ENCODE measurements at places on chromosomes 4 and X. TPM values are rescaled to one million over a fixed set of nuclear protein-coding genes. Genes with fewer than 3 reads are reported as not detected.

Gene MMGT1
- 11.1 TPM for total RNA-seq

DNA sequence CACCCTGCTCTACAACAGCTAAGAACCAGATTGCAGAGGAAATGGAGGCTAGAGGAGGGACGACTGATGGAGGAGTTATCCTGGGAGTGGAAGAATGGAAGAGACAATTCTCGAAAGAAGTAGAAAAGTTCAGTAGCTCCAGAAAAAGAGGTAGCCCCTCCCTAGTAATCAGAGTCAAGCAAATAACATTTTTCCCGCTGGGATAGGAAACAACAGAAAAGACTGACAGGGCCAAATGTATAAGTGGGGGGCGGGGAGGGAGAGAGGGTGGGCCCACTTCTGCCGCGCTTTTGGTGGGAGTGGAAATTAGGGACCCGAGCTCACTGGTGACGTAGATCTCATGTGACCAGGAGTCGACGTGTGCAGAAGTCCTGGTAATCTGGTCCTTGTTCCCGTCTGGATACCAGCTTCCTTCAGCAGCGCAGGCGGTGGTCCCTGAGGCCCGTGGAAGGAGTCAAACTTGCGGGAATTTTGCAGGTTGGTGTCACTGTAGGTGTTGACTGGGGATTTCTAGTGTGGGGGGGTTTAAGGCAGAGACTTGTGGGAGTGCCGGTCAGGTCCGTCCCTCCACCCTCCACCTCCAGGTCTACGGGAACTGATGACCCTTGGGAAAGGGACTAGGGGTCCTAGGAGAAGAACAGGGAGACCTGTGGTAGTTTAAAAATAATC is at the start of gene TCEAL9:
Gene TCEAL9, plus strand, starts transcription at position 377 of the 669 bp plus-strand sequence. CDS start 1,179 bp downstream, outside the sequence.
- no peaks in the 10 kb centered on the region for H3K36me3 ChIP-seq
- peak; percentile 94 for DNase-seq
- H3K4me1 ChIP-seq, result no peaks in the 10 kb centered on the region

Gene SHROOM4
- total RNA-seq, result 8.3 TPM

Gene MAML3
- total RNA-seq, result 13.4 TPM

Gene SLIT2
- 5.8 TPM for total RNA-seq

- no peaks in the 10 kb centered on the region for H3K27me3 ChIP-seq
- H3K27ac ChIP-seq, result no peak overlapping the region
- no peak overlapping the region for H3K4me3 ChIP-seq
- no peaks in the 10 kb centered on the region for H3K36me3 ChIP-seq
These were observed 7.0 kb upstream of the AMTN start for GRCh38 chr4:70511365-70511764.

Gene PCDH10
- 9.4 TPM for total RNA-seq

Gene ADRA2C
- total RNA-seq, result not detected

DNA sequence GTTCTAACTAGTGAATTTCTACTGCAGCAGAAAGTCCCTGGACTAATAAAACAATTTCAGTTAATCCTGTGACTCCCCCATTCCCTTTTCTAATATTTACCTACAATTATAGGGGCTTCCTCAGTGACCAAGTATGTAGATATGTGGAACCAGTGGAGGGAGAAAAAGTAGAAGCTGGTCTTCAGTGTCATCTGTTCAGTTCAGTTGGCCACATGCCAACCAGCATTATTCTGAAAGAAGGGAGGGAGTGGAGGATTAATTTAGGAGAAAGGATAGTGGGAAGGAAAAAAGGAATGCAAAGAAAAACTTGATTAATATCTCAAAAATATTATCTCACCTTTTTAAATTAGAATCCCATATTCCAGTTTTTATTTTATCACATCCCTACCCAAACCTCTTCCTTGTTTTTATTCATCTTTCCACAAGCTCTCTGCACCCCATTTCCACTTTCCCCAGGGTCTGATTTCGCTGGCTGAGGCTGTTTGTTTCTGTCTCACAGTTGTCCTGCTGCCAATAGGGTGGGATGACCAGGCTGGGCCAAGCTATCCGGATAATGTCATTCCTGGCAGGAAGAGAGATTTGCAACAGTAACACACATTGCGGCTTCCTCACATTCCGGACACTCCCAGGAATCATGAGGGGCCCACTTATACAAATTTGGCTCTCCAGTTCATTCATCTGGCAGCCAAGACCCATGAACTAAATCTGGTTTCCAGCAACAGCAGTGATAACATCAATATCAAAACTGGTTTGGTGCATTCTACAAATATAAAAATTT is 24.6 kb upstream of the ANTXR2 start:
- H3K27ac ChIP-seq, result no peak overlapping the region
- no peaks in the 10 kb centered on the region for H3K27me3 ChIP-seq
- no peaks in the 10 kb centered on the region for H3K36me3 ChIP-seq
- no peaks in the 10 kb centered on the region for H3K4me1 ChIP-seq

Gene TCP11X1
- total RNA-seq, result not detected

Gene GPR34
- 0.45 TPM for total RNA-seq

DNA sequence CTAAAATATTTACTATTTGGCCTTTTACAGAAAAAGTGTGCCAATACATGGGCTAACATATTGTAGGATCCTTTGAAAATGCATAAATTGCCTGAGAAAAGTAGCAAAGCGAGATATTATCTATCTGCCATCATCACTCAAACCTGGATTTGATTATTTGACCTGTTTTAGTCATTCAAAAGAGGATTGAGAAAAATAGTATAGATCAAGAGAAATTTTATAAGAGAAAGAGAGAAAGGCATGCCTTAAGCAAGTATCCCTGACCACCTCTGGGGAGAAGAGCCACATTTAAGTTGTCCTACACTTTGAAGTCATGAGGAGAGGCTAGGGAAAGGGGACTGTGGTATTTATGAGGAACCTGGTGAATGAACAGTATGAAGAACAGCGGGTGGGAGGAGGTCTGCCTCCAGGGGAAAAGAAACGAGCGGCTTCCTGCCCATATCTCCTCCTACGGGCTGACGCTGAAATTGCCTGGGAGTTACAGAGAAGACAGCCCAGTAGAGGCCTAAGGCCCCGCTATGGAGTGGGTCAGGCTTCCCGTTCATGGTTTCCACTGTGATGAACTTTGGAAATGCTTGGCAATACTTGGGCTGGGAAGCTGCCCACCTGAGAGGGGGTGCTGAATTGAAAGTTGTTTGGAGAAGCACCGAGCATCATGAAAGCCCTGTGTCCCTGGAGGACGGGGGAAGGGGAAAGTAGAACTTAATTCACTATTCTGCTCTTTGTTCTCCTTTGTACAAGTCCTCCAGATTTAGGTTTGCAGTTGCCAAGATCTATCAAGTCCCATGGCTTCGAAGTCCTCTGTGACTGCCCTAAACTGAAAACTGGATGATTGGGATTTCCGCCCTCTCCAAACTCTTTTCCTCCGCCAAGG is 106.9 kb upstream of the ACSL4 start:
- H3K27ac ChIP-seq, result peak overlapping the region; percentile 1
- no peak for DNase-seq
- H3K4me3 ChIP-seq, result no peak overlapping the region
- H3K27me3 ChIP-seq, result peaks cover 7% of the 10 kb centered on the region
- H3K4me1 ChIP-seq, result no peaks in the 10 kb centered on the region

Gene RIPPLY1
- total RNA-seq, result not detected

- H3K27me3 ChIP-seq, result no peaks in the 10 kb centered on the region
- H3K36me3 ChIP-seq, result no peaks in the 10 kb centered on the region
- H3K4me3 ChIP-seq, result no peak overlapping the region
- H3K4me1 ChIP-seq, result no peaks in the 10 kb centered on the region
- no peak overlapping the region for H3K27ac ChIP-seq
- no peak for DNase-seq
These were observed 18.0 kb downstream of the GABRB1 start for GRCh38 chr4:47049347-47049746.

GRCh38 chrX:19682712-19683331 is 167.5 kb upstream of the MAP3K15 start:
- peak; percentile 55 for DNase-seq
- no peak overlapping the region for H3K4me3 ChIP-seq
- no peaks in the 10 kb centered on the region for H3K27me3 ChIP-seq
- no peaks in the 10 kb centered on the region for H3K36me3 ChIP-seq

GRCh38 chrX:41442824-41443550 is 4.2 kb upstream of the NYX start:
- peak overlapping the region; percentile 38 for H3K4me3 ChIP-seq
- H3K27ac ChIP-seq, result peak overlapping the region; percentile 77
- no peaks in the 10 kb centered on the region for H3K36me3 ChIP-seq
- no peaks in the 10 kb centered on the region for H3K27me3 ChIP-seq

- H3K27ac ChIP-seq, result no peak overlapping the region
- no peak for DNase-seq
- H3K4me3 ChIP-seq, result no peak overlapping the region
These were observed 26.8 kb downstream of the AFAP1 start for GRCh38 chr4:7912826-7913225.

DNA sequence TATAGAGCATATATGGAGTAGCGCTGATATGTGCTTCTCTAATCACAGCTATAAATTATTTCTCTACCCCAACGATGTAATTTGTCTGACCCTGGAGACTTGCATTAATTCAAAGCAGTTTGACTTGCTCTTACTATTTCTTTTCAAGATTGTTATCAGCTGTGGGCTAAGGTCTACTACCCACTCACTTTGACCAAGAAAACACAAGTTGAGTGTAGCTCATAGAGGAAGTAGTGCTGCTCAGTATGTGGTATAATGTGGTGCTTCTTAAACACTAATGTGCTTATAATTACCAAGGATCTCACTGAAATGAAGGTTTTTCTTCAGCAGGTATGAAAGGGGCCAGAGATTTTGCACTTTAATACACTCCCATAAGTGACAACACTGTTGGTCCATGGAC is 70.1 kb downstream of the INPP4B start:
- no peak overlapping the region for H3K27ac ChIP-seq
- no peaks in the 10 kb centered on the region for H3K27me3 ChIP-seq
- no peaks in the 10 kb centered on the region for H3K4me1 ChIP-seq
- DNase-seq, result no peak
- H3K36me3 ChIP-seq, result no peaks in the 10 kb centered on the region

Gene CENPC
- total RNA-seq, result 35.3 TPM

- no peak overlapping the region for H3K4me3 ChIP-seq
- H3K36me3 ChIP-seq, result no peaks in the 10 kb centered on the region
- no peaks in the 10 kb centered on the region for H3K27me3 ChIP-seq
These were observed 164.0 kb downstream of the ASMT start for GRCh38 chrX:1778817-1779216.

Gene SSX3
- not detected for total RNA-seq

- no peaks in the 10 kb centered on the region for H3K36me3 ChIP-seq
- H3K4me1 ChIP-seq, result no peaks in the 10 kb centered on the region
These were observed 31.0 kb downstream of the SLC9B1 start for GRCh38 chr4:102988429-102989020.
